ENCODE measurements at places on chromosomes 1 and 21.

- DNase-seq = no peak
These were observed 16.3 kb upstream of the GADD45A start for GRCh38 chr1:67668660-67669059.

DNA sequence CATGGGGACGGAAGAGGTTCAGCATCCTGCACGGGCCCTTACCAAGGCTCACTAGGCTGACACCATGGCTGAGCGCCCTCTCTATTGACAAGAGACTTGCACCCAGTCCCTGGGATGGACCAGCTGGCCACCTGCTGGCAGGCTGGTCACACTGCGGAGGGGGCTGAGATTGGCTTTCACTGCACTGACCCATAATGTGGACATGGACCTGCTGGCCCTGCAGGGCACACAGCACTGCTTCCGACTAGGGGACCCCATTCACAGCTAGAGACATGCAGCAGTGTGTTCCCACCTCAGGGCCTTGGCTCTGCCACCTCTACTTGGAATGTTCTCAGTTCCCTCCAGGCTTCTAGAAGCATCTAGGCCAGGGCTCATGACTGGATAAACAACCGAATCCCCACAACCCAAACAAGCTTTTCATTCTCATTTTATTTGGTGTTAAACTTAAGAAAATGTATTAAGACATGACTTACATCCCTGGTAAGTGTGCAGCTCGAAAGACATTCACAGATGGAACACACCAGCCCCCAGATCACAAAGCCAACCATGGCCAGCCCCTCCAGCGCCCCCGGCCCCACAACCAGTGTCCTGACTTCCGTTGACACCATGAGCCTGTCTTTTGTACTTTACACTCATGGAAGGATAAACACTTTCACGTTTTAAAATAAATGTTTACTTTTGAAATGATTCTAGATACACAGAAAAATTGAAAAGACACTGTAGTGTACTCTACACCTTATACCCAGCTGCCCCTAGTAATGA lies 9.3 kb upstream of the SRARP start:
- DNase-seq = no peak

DNA sequence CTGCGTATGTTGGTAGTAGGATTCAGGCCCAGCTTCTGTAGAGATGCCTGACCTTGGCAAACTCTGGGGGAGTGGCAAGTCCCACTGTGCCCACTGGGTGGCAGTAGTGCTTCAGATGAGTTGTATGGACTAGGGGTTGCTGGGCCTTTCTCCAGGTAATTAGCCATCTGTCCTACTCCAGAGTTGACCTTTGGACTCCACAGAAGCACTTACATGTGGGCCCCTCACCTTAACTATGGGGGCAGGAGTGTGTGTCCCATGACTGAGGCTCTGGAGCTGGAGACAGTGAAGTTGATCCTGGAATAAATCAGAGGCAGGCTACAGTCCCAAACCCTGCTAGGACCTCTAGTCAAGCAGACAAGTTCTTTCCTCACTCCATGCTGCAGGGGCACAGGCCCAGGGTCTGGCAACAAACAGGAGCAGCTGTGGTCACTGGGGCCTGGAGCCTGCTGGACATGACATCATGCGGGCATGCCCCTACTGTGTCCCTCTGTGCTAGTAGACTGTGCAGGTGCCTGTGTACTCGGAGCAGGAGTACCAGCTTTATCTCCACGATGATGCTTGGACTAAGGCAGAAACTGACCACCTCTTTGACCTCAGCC lies 4.6 kb downstream of the DMAP1 start:
- DNase-seq = peak; percentile 78

- DNase-seq = no peak
These were observed 29.6 kb downstream of the CHD1L start for GRCh38 chr1:147272042-147272441.

DNA sequence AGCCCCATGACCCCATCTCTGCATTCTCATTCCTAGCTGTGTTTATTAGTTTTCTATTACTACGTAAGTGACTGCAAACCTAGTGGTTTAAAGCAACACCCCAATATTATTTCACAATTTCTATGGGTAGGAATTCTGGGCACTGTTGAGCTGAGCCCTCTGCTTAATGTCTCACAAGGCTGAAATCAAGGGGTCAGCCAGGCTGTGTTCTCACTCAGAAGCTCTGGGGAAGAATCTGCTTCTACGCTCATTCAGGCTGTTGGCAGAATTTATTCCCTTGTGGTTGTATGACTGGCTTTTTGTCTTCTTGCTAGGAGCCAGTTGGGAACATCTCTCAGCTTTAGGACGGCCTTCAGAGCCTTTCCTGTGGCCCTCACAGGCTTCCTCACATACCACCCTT lies 181.0 kb downstream of the GIPC2 start:
- no peak for DNase-seq

GRCh38 chr1:37822906-37823815 lies 15.2 kb upstream of the YRDC start:
- no peak for DNase-seq

DNA sequence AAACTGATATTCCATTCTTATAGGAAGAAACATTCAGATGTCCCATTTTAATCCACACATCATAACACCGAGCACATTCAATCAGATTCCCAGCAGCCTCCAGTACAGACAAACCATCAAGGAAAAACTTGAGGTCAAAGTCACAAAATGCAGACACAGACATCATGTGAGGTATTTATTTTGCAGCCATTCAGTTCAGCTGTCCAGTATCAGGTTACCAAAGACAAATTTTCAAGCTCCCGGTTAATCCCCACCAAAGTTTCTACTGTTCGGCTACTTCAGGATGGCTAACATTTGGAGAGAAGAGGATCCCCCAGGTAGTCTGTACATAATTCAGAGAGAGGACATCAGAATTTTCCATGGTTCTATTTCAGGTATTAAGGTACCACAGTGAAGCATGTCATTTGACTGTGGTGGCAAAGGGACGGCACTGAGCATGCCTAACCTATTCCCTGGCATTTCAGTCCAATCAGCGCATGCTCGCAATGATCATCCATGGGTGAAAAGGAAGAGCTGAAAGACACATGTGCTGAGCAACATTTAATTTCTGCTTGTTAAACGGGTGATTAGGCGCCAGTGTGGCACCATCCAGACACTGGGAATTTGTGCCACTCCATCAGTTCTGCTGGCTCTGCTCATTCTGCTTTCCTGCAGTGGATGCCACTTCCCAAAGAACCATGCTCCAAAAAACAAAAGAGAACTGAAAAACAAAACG lies 13.6 kb upstream of the NDC1 start:
- no peak for DNase-seq

- no peak for DNase-seq
These were observed 95.5 kb downstream of the ERG start for GRCh38 chr21:38402795-38403194.

GRCh38 chr1:205285381-205286101 lies 36.0 kb downstream of the NUAK2 start:
- no peak for DNase-seq

DNA sequence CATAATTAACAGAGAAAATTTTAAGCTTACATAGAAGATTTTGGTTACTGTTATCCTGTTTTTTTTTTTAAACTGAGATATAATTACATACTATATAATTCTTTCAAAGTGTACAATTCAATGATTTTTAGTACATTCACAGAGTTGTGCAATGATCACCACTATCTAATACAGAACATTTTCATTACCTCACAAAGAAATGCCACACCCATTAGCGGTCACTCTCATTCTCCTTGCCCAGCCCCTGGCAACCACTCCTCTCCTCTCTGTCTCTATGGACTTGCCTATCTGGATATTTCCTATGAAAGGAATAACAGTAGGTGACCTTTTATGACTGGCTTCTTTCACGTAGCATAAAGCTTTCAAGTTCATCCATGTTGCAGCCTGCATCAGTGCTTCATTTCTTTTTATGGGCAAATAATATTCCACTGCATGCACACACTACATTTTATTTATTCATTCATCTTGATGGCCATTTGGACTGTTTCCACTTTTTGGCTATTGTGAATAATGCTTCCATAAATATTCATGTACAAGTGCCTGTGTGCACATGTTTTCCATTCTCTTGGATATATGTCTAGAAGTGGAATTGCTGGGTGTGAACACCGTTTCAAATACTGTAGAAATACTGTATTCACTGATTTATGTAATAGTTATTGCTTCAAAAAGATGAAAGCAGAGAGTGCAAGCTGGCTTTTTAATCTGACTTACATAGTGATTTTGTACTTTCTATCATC lies 26.5 kb downstream of the TAF5L start:
- DNase-seq = no peak

DNA sequence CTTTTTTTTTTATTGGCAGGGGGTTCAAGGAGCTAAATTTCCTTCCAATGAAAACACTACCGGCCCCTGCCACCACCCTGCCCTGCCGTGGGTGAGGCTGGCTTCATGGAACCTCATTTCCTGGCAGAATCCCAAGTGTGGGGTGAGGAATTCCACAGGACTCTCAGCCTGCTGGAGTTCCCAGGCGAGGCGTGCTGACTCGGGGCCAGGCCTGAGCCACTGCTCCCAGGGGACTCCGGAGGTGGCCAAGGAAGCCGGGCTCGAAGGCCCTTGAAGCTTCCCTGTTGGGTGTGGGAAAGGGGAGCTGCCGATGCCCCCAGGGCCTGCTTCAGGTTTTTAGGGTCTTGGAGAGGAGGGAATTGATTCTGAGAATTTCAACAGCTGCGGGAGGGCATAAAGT lies 95.3 kb upstream of the ACTRT2 start:
- no peak for DNase-seq

- no peak for DNase-seq
These were observed 93.9 kb downstream of the KCNJ15 start for GRCh38 chr21:38350684-38351083.

DNA sequence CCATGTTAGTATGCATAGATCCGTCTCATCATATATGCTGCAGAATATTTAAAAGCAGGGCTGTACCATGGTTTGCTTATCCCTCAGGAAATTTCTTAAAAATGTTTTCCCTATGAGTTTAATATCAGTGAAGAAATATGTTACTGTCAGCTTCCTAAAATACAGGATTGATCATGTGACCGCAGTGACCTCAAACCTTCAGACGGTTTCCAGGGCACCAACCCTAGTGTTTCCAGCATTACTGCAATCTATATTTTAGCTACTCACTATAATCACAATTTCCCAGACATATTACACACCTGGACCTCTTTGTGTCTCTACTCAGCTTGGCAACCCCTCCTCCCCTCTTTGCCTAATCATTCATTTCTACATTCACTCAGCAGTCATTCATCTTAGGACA lies 7.7 kb upstream of the SDHB start:
- DNase-seq = no peak

- no peak for DNase-seq
These were observed 570 bp upstream of the PEX10 start for GRCh38 chr1:2412773-2413494.

GRCh38 chr1:9174243-9174642 lies 45.3 kb upstream of the GPR157 start:
- no peak for DNase-seq

DNA sequence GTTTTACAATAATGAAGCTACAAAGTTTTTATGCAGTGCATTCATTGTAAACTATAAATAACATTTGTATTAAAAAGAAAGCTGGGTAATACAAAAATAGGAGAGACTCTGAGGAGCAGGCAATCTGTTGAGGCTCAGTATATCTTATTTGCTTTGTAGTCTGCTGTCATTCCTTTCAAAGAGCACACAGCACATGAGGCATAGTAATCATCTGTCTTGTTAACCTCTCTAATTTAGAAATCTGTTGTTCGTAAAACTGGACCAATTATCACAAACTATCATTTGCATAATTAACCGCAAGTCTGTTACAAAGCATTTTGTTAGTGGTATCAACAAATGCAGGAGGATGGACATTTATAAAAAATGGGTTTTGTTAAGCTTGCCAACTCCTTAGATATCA lies 51.0 kb downstream of the SELENOF start:
- DNase-seq = no peak

GRCh38 chr1:30758785-30759380 lies 1.3 kb upstream of the LAPTM5 start:
- DNase-seq = no peak

DNA sequence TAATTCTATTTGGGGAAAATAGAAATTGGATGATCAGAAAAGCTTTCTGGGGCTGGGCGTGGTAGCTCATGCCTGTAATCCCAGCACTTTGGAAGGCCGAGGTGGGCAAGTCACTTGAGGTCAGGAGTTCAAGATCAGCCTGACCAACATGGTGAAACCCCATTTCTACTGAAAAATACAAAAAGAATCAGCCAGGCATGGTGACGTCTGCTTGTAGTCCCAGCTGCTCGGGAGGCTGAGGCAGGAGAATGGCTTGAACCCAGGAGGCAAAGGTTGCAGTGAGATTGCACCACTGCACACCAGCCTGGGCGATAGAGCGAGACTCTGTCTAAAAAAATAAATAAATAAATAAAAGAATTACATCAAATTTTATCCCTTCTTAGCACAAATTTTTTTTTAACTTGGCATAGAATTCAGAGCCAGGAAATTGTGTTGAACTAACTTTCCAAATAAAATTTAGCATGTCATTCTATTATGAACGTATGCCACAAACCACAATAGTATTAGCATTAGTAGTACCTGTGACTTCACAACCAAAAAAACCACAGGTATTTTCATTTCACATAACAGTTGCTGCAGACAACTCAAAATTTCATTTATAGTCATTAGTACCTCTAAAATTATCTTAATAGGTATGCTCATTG lies 4.5 kb upstream of the ANKRD13C start:
- DNase-seq = no peak

DNA sequence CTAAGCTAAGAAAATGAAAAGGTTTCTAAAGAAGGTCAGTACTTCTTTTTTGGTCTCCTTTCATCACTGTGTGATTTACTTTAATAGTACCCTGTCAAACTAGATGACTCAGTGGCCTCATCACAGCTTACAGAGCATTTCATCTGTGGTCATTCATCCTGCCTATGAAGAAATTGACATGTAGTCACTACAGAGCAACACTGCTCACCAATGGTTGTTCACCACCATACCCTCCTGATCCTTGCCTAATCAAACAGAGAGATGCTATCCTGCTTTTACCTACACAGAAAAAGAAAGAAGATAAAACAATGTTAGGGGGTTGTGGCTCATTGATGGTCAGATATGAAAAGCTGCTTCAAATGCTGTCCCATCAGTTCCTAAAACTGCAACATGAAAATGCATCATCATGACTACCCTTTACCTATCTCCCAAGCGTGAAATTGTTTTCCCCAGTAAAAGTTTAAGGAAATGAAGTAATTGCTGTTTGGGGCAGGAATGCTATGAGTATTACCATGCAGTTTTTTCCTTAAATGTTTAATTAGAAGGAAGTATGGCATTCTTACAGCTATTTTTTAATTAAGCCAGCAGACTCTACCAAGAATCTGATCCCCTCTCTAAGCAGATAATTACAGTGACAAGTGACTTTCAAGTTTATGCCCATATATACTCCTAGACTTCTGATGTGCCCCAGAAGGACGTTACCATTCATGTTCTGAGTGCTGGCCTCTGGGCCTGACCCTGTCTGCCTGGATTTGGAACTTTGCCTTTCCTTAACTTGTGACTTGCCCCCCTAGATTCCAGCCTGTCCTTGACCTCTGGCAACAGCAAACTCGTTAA lies 46.1 kb upstream of the FBXO28 start:
- no peak for DNase-seq

GRCh38 chr1:71364236-71364635 lies 283.4 kb upstream of the ZRANB2 start:
- DNase-seq = no peak

All from PC-9 (cell line).